ENCODE measurements at places on chromosomes 4 and X. TPM values are rescaled to one million over a fixed set of nuclear protein-coding genes. Genes with fewer than 3 reads are reported as not detected.

DNA sequence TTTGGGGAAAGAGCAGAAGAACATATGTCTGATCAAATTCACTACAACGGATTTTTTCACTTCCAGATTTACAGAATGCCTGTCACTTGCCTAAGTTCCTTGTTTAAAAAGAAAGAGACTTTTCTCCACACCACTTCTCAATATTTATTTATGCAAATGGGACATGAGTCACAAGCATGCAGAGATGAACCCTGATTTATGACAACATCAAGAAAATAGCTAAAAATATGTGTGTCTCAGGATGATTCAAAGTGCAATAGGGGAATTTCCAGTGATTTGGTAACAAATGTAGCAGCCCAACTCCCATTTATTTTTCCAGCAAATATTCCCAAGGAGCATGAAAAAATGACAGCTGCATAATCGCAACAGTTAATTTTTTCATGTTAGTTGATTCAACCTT lies 180.4 kb upstream of the FAT1 start:
- no peaks in the 10 kb centered on the region for H3K36me3 ChIP-seq
- no peak overlapping the region for H3K4me3 ChIP-seq
- H3K27ac ChIP-seq: peak overlapping the region; percentile 60
- H3K4me1 ChIP-seq: peaks cover 16% of the 10 kb centered on the region
- H3K27me3 ChIP-seq: no peaks in the 10 kb centered on the region
- DNase-seq: no peak

GRCh38 chr4:183392377-183392776 lies 52.1 kb upstream of the CDKN2AIP start:
- H3K27me3 ChIP-seq: peaks cover 4% of the 10 kb centered on the region
- H3K36me3 ChIP-seq: no peaks in the 10 kb centered on the region
- H3K4me1 ChIP-seq: peaks cover 9% of the 10 kb centered on the region
- no peak for DNase-seq
- no peak overlapping the region for H3K4me3 ChIP-seq

The SOWAHB gene
- polyA plus RNA-seq: 0.18 TPM

- no peak overlapping the region for H3K27ac ChIP-seq
- no peak overlapping the region for H3K4me3 ChIP-seq
- H3K4me1 ChIP-seq: no peaks in the 10 kb centered on the region
- DNase-seq: no peak
These were observed 158.6 kb downstream of the TRIML1 start for GRCh38 chr4:188297873-188298272.

GRCh38 chr4:82618103-82618720 lies 56.4 kb upstream of the TMEM150C start:
- peaks cover 2% of the 10 kb centered on the region for H3K27me3 ChIP-seq
- H3K36me3 ChIP-seq: no peaks in the 10 kb centered on the region
- DNase-seq: no peak
- H3K4me3 ChIP-seq: no peak overlapping the region
- H3K27ac ChIP-seq: no peak overlapping the region
- H3K4me1 ChIP-seq: no peaks in the 10 kb centered on the region

The BMX gene
- polyA plus RNA-seq: 0.09 TPM

The STAP1 gene
- polyA plus RNA-seq: not detected

- peaks cover 12% of the 10 kb centered on the region for H3K4me1 ChIP-seq
- DNase-seq: no peak
- no peak overlapping the region for H3K4me3 ChIP-seq
These were observed 92.0 kb upstream of the TNIP3 start for GRCh38 chr4:121255986-121256750.

- no peak overlapping the region for H3K4me3 ChIP-seq
- no peaks in the 10 kb centered on the region for H3K36me3 ChIP-seq
These were observed 26.8 kb downstream of the AMELX start for GRCh38 chrX:11319806-11320520.

- no peaks in the 10 kb centered on the region for H3K36me3 ChIP-seq
- H3K4me3 ChIP-seq: no peak overlapping the region
- H3K27ac ChIP-seq: no peak overlapping the region
- no peak for DNase-seq
- H3K27me3 ChIP-seq: no peaks in the 10 kb centered on the region
These were observed 273.7 kb downstream of the GPAT3 start for GRCh38 chr4:83809581-83809980.

The HSD17B13 gene
- not detected for polyA plus RNA-seq

The IL1RAPL1 gene
- polyA plus RNA-seq: 1.6 TPM

The TAPT1 gene
- polyA plus RNA-seq: 10.7 TPM

The FGG gene
- 0.17 TPM for polyA plus RNA-seq

The DMRTC1 gene
- not detected for polyA plus RNA-seq

The ZFP92 gene
- polyA plus RNA-seq: 0.44 TPM

- no peak overlapping the region for H3K4me3 ChIP-seq
- H3K27ac ChIP-seq: no peak overlapping the region
- H3K27me3 ChIP-seq: no peaks in the 10 kb centered on the region
- DNase-seq: no peak
- no peaks in the 10 kb centered on the region for H3K36me3 ChIP-seq
These were observed 153.6 kb downstream of the MAGEB17 start for GRCh38 chrX:16320765-16321355.

GRCh38 chr4:54384152-54384551 lies 155.1 kb downstream of the PDGFRA start:
- no peak for DNase-seq
- H3K27ac ChIP-seq: no peak overlapping the region
- H3K27me3 ChIP-seq: no peaks in the 10 kb centered on the region
- no peak overlapping the region for H3K4me3 ChIP-seq

The CCSER1 gene
- 1.4 TPM for polyA plus RNA-seq

The SPANXN3 gene
- polyA plus RNA-seq: not detected

DNA sequence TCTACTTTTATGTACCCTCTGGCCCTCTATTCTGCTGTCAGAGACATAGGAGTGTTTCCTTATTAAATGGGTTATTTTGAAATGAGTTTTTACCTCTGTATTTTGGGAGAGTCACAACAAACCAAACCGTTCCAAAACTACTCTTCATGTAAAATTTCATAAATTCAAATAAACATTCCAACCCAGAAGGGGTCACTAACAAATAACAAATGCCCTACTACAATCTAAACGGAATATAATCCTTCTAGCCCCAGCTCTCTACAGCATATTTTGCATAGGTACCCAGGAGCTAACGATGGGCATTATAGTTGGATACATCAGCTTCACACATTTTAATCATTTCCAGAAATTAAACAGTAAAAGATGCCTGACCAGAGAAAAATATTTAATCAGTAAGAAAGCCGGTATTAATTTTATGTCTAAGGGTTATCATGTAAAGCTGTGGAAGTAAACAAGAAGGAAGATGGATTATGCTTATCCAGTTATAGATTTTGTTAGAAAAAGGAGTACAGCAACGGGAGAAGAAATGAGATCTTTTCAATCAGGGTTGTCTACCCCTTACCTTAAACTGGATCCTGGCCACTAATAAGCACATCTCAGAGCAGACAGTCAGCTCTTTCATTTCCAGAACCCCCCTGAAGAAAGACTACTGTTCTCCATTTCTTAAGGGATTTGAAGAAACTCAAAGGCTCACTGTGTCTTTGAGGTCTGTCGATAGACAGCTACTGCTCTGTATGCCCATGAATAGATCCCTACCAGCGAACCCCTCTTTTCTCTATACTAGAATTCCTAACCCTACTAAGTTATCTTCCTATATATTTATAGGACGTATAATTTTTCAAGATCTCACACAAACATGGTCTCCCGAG lies 1.2 kb downstream of the UGDH start:
- peak overlapping the region; percentile 90 for H3K27ac ChIP-seq
- no peaks in the 10 kb centered on the region for H3K36me3 ChIP-seq
- peaks cover 9% of the 10 kb centered on the region for H3K4me1 ChIP-seq
- H3K4me3 ChIP-seq: peak overlapping the region; percentile 86
